ENCODE measurements at places on chromosomes 3 and 15. TPM values are rescaled to one million over a fixed set of nuclear protein-coding genes. Genes with fewer than 3 reads are reported as not detected.

The SENP7 gene
- 13.2 TPM for total RNA-seq

GRCh38 chr15:45048794-45049631 is 26.0 kb downstream of the SORD start:
- no peak for DNase-seq

The RAB43 gene
- total RNA-seq = 28.6 TPM

GRCh38 chr3:116153174-116153573 is 292.1 kb downstream of the LSAMP start:
- DNase-seq = no peak

GRCh38 chr3:85592256-85592655 is 633.5 kb downstream of the CADM2 start:
- DNase-seq = no peak

The MUC20 gene
- total RNA-seq = 0.96 TPM

DNA sequence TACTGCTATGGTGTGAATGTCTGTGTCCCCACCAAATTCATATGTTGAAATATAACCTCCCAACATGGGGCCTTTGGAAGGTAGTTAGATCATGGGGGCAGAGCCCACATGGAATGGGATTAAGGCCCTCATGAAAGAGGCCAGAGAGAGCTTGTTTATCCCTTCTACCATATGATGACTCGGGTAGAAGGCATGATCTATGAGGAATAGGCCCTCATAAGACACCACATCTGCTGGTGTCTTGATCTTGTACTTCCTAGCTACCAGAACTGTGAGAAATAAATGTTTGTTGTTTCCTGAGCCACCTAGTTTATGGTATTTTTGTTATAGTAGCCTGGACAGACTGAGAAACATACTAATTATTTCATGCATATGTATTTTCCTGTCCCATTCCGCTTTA is 51.9 kb downstream of the WWTR1 start:
- no peak for DNase-seq

The DNAH12 gene
- total RNA-seq = 0.09 TPM

- no peak for DNase-seq
These were observed 17.1 kb downstream of the BLOC1S6 start for GRCh38 chr15:45604326-45604725.

DNA sequence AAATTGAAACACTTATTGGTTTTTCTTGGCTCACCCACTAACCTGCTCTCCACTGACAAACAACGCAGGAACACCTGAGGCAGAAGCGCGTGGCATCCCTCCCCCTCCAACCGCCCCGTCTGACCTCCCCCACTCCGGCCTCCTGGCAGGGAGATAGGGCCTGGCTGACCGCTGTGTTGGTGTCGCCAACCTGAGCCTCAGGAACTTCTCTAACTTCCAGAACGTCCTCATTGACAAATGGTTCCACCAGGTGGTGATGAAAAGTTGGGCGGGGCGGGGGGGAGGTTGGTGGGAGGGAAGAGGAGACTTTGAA is 22.8 kb downstream of the IL17RD start:
- DNase-seq = no peak

- no peak for DNase-seq
These were observed 48.5 kb downstream of the CGNL1 start for GRCh38 chr15:57424628-57425405.

- DNase-seq = no peak
These were observed 115.7 kb upstream of the TSPAN3 start for GRCh38 chr15:77186594-77187011.

DNA sequence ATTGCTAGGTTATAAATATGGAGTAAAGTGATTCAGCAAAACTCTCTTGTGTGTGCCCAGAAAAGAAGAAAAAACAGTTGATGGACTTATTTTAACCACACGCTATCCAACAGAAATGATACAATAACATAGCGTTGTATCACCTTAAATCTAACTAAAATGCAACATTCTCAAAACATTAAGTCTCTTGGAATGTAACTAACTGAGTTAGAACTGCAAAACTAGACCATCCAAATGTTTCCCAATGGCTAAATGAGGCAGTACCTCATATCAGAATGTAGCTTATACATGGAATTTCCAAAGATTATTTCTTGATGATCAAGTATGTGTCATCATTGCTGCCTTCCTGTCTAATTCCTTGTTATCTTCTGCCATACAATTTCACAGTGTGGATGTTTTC is 187.9 kb downstream of the CNTN3 start:
- no peak for DNase-seq

DNA sequence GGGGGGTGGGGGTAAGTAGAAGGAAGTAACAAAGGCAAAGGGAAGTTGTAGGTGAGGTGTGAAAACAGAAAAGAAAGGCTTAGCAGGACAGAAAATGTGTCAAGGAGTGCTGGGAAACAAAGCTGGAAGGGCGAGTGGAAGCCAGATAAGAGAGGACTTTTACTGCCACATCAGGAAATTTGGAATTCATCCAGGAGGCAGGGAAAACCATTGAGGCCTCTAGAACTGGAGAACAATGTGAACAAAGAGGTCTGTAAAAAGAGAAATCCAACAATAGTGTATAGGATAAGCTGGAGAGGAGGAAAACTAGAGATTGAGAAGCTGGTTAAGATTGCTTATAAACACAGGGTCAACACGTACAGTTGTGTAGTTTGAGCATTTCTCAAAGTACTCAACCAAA is 116.6 kb downstream of the NTRK3 start:
- DNase-seq = no peak

The MAP6D1 gene
- 3.7 TPM for total RNA-seq

- no peak for DNase-seq
These were observed 22.1 kb upstream of the LARS2 start for GRCh38 chr3:45366290-45366689.

The ETV5 gene
- total RNA-seq = 1.0 TPM

- no peak for DNase-seq
These were observed 36.5 kb downstream of the SLC6A6 start for GRCh38 chr3:14438929-14439328.

DNA sequence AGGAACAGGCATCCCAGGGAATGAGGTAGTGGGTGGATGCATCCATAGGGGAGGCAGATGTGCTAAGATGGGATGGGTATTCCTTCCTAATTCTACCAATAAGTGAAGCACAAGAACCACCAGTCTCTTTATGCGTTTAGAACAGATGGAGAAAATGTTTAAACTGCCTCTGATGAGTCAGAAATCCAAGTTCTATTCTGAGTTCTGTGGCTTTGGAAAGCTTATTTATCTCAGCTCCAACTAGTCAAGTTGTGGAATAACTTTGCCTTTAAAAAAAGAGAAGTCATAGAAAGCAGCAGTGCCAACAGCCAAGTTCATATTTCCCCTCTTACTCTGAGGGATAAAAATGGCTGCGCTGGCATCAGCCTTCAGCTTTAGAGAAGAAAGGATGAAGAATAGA is 761.7 kb downstream of the IGSF11 start:
- DNase-seq = no peak

- no peak for DNase-seq
These were observed 185.5 kb downstream of the MCTP2 start for GRCh38 chr15:94416820-94417219.

The SAMMSON gene
- not detected for total RNA-seq

The DUOXA2 gene
- total RNA-seq = not detected

The DPPA4 gene
- not detected for total RNA-seq

The CDC25A gene
- total RNA-seq = 58.4 TPM

DNA sequence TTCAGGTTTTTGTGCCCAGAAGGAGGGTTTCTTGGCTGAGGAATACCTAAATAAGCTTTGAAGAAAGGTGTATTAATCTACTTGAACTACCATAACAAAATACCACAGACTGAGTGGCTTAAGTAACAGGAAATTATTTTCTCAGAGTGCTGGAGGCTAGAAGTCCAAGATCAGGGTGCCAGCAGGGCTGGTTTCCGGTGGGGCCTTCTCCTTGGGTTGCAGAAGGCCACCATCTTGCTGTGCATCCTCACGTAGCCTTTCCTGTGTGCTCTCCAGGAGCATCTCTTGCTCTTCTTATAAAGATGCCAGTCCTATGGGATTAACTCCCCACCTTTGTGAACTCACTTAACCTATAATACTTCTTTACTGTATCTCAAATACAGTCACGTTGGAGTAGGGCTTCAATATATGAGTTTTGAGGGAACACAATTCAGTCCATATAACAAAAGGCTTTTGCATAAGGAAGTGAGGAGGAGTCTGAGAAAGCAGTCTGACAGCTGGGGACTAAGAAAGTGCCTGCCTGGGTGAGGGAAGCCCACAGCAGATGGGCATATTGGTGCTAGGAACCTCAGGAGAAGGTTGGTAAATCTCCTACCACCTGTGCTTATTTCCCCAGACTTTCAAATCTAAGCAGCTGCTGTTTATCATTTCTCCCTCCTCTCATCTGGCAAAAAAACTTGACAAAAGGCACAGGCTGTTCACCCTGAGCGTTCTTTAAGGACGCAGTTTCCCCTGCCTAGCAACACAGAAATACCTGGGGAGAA is 89.6 kb upstream of the CBLB start:
- no peak for DNase-seq

The NSMCE3 gene
- 8.8 TPM for total RNA-seq

GRCh38 chr3:7503431-7503830 is 642.5 kb downstream of the GRM7 start:
- DNase-seq = no peak

- DNase-seq = no peak
These were observed 184.2 kb upstream of the STAC start for GRCh38 chr3:36196058-36196457.

The GOLGA8M gene
- not detected for total RNA-seq

DNA sequence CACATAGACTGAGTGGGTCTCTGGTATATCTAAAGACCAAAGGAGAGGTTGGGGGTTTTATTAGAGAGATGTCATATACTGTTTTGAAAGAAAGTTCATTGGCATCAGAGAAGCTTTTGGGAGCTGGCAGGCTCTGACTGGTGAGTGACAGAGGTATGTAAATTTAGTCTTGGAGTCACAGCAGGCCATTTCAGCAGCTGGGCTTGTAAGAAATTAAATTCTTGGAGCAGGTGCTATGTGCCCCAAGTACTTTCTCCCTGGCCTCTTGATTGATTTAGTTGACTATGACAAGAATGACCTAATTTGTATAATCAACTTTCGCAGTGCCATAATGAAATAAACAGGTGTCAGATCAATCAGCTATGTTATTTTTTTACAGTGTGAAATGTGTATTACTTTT is 47.8 kb upstream of the CDAN1 start:
- no peak for DNase-seq

DNA sequence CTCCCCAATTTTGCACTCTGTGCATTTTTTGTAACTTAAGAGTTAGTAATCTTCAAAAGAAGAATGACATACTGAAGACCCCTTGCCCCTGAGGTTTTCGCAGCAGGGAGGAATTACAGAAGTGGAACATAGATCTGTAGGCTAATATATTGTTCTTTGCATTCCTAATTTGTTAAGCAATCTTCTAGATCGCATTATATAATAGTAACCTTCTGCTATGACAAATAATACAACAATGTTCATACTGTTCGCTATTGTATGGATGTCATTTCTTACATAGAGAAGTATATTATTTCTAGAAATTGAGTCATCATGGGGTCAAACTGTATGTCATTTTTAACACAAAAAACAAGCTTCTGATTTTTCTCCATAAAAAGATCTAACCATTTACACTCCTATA is 95.8 kb upstream of the TGFBR2 start:
- no peak for DNase-seq

DNA sequence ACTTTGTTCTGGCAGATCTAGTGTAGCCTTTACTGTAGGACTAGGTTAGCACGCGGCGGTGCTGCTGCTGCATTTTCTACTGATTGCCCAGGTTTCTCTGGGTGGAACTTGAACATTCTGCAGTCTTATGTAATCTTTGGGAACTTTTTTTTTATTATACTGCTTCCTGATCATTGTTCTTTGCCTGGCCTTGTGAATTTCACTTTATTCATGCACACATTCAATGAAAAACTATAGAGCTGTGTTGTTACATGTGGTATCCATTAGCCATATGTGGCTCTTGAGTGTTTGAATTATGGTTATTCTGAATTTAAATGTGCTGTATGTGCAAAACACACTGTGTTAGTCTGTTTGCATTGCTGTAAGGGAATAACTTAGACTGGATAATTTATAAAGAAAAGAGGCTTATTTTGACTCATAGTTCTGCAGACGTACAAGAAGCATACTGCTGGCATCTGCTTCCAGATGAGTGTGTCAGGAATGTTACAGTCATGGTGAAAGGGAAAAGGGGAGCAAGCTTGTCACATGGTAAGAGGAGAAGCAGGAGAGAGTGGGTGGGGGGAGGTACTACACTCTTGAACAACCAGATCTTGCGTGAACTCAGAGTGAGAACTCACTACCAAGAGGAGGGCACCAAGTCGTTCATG is 26.5 kb downstream of the MEF2A start:
- DNase-seq = no peak

- no peak for DNase-seq
These were observed 215.7 kb upstream of the WNT5A start for GRCh38 chr3:55702822-55703221.

The CCR3 gene
- not detected for total RNA-seq

GRCh38 chr15:48032911-48033310 is 87.9 kb upstream of the SLC24A5 start:
- no peak for DNase-seq

DNA sequence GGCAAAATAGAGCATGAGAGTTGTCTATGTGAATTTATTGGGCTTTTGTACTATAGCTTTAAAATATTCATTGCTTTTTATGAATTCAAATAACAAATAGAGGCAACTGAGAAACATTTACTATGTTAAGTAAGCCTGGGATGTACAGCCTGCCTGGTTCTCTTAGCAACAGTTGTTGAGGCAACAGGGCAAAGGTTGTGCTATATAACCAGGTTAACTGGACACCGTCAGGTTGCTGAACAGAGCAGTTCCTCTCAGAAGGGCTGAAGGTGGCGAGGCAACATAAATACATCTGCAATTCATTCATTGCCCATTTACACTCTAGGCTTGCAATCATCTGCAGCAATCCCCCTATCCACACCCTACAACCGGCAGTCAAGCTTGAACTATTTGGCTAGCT is 78.2 kb downstream of the GTF2E1 start:
- no peak for DNase-seq

The TFRC gene
- 669 TPM for total RNA-seq

The HEG1 gene
- 20.9 TPM for total RNA-seq

The COL6A5 gene
- not detected for total RNA-seq

The SPCS1 gene
- total RNA-seq = 156 TPM

The CFAP100 gene
- not detected for total RNA-seq

- DNase-seq = no peak
These were observed 318.5 kb upstream of the ARPP21 start for GRCh38 chr3:35320646-35321407.

The GOLIM4 gene
- 7.2 TPM for total RNA-seq

- peak; percentile 37 for DNase-seq
These were observed 1.1 kb downstream of the CNBP start for GRCh38 chr3:129182390-129183185.

DNA sequence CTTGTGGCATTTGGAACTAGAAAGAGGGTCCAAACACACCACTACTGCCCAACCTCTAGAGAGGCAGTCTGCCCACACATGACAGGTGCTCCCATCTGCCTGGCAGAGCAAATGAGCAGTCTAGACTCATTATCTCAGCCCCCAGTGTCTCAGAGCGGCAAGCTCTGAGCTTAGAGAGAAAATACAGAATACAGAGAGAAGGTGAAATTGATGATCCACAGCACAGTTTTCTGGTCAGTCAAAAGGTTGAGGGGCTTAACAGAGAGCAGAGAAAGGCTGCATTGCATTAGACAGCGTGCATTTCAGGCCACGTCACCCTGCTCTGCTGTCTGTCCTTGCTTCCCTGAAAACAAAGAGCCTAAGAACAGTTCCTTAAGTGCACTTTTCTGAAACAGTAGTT is 135.1 kb downstream of the KCNMB2 start:
- no peak for DNase-seq

The SH3GL3 gene
- total RNA-seq = not detected

The GOLGA8K gene
- not detected for total RNA-seq
